ENCODE measurements at places on chromosomes 2 and 18.
A peak's percentile ranks its signal among the peaks of the same experiment; 100 is the strongest.

DNA sequence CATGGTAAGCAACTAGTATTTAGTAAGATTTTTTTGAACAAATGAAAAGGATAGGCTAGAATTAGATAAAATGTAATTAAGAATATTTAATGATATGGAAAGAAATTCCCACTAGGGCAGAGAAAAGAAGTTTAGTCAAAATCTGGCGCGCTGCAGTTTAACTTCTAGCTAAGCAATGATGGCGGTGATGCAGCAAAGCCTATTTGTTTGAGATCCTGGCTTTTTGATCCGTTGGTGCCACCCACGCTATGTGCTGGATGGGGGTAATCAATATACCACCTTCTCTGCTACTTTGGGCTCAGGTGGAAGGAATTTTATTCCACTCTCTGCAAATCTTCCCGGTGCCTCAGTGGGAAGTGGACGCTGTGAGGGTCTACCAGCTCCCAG lies 421 bp upstream of the FAM171B start:
- DNase-seq: no peak

- DNase-seq: no peak
These were observed 7.4 kb downstream of the MYL12B start for GRCh38 chr18:3269241-3269913.

DNA sequence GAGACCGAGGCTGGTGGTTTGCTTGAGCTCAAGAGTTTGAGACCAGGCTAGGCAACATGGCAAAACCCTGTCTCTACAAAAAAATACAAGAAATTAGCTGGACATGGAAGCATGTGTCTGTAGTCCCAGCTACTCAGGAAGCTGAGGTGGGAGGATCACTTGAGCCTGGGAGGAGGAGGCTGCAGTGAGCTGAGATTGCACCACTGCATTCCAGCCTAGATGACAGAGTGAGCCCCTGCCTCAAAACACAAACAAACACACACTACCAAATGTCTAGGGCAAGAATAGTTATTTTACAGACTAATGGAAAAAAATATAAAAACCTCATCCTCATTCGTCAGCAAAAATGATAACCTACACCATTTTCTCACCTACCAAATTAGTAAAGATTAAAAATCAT lies 15.3 kb downstream of the BUB1 start:
- DNase-seq: no peak

GRCh38 chr2:161134547-161135518 lies 25.4 kb upstream of the TANK start:
- DNase-seq: no peak

- DNase-seq: no peak
These were observed 999.1 kb downstream of the TSN start for GRCh38 chr2:122754561-122754960.

GRCh38 chr2:96950381-96951124 lies 35.8 kb downstream of the FAM178B start:
- no peak for DNase-seq

DNA sequence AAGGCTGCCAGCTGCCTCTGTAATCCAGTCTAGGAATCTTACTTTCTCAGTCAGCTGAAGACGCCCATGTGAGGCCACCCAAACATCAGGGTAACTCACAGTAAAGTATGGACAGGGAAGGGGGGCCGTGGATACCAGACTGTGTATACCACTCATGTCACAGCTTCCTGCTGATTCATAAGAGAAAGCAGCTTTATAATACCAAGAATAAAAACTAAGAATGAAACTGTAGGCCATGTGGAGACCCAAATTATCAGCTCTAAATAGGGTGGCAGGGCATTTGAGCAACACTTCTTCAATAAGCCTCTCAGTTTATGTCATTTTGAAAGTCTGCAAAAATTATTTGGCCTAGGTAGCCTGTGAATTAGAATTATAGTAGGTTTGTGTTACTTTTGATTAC lies 115.0 kb upstream of the CDCA7 start:
- DNase-seq: no peak

GRCh38 chr2:104786204-104786603 lies 67.7 kb upstream of the POU3F3 start:
- DNase-seq: no peak

DNA sequence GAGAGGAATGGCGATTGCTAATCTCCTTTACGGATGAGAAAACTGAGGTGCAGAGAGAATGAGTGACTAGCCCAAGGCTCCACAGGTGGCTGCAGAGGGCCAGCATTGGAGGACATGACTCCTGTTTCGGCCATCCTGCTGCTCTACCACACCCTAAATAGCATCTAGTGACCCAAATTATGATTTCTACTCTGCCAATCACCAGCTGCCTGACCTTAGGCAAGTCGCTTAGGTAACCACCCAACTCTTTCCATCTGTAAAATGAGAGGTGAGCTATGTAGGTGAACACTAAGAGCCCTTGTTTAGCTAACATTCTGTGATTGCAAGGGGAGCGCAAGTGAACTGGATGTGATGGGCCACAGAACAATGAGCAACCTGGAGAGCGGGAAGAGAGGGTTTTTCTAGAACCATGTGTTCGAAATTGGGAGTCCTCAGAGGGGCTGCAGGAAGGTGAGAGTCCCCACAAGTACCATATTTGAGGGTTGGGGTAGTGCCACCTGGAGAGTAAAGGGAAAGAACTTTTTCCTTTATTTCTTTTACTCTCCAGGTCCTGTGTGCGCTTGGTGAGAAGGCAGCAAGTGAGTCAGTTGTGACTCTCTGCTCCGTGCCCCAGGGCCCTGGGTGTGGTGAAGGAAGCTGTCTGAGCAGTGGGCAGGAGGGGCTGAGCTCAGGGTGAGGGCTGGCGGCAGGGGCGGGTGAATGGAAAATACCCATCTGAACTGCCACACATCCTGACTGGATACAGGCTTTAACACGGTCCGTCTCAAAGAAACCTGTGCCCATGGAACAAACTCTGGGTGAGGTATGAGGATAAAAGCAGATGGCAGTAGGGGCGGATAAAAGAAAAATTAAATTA lies 2.4 kb downstream of the CYP27C1 start:
- no peak for DNase-seq

DNA sequence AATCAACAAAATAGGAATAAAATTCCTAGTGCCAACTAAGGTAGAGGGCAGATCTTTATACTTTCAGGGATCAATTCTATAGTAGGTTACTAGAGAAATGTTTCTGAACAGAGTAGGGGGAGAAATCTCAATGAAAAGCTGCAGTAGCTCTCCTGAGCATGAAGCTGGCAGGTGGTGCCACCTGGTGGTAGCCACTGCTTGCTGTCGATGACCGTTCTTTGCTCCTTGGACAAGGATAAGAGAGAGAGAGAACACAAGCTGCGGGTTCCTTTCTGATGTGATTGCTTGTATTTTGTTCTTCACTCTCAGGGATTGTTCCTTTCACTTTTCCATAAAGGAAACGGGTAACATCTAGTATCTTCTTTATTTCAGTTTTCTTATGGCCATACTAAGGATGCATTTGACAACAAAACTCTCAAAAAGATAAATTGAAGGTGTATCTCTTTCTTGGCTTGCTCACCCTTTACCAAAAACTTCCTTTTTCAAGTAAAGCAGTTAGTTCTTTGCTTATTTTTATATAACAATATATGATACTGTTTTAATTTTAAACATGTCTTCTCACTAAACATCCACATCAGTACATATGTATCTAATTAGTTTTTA lies 18.6 kb upstream of the MRPL19 start:
- DNase-seq: no peak

- DNase-seq: no peak
These were observed 33.8 kb downstream of the GPC1 start for GRCh38 chr2:240469239-240469636.

DNA sequence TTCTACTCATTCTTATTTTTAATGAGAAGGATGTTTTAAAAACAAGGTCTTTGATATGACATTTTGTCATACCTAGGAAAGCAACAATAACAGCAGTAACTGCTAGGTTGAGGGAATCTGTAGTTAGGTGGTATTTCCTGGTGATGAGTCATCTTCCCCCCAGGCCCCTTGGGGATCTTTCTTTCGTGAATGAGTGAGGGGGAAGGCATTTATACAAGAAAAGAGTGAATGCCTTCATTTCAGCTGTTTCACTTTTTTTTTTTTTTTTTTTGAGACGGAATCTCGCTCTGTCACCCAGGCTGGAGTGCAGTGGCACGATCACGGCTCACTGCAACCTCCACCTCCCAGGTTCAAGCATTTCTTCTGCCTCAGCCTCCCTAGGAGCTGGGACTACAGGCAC lies 108.6 kb downstream of the MAP4K4 start:
- DNase-seq: no peak

DNA sequence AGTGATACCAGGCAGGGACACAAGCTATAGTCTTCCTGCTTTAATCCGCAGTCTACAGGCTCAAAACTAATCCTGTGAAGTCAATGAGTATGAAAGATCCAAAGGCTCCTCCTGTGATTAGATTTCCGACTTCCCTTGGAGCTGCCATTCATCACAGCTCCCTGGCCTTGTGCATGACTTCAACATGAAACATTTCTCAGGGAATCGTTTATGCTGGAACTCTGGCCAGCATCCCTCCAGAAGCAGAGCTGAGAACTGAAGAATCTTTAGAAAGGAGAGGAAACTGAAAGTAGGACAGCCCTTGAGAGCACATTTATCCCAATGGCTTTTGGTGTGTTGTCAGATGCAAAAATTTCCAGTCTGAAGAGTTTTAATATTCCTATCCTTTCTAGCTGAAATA lies 84.3 kb upstream of the SESTD1 start:
- no peak for DNase-seq

DNA sequence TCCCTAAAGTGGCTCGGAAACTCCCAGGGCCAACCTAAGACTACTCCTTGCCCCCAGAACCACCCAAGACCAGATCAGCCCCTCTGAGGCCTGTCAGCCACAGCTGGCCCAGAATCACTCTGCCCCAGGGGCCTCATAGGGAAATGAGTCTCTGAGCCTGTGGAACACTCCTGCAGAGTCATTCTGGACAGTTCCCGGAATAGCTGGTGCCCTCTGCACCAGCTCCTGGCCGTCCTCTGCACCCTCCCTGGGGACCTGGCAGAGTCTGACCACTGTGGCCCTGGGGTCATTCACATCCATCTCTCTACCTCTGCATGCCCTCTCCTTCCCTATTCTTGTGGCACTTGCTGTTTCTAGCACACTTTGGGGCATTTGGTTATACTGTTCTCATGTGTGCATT lies 14.6 kb upstream of the TMEM214 start:
- no peak for DNase-seq

DNA sequence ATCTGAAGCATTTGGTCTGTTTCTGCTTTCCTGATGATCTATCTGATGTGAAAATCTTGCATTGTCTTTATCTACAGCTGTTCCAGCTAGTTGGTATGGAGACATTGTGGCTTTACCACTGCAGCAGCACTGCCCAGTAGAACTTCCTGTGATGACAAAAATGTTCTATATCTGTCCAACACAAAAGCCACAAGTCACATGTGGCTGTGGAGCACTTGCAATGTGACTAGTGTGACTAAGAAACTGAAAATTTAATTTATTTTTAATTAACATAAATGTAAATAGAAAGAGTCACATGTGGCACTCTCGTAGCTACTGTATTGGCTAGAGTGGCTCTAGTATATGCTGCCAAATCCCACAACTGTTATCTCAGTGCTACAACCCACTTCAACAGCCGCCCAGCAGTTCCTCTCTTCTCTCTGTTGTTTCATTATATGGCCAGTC lies 425.7 kb downstream of the SETBP1 start:
- no peak for DNase-seq

DNA sequence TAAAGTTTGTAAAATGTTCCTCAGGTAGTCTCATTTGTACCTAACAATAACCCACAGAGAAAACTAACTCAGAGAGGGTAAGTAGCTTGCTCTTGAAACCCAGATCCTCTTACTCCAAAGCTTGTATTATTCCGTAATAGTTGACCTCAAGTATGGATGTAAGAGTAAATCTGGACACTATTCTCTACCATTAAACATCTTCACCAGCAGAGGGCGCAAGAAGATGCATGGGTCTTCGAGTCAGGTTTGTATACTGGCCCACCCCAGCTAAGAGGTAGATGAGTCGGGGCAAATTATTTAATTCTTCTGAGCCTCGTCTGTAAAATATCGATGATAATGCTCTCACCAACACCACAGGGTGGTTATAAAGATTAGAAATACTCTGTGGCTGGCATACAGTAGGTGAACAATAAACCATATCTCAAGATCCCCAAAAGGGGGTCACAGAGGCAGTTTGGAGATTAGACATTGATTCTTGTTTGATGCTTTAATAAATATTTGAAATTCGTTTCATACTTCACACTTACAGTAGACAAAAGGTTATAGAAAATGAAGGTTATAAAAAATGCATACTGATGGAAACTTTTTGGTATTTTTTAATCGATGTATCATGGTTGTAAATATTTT lies 3.5 kb upstream of the CABLES1 start:
- DNase-seq: peak; percentile 18

- DNase-seq: no peak
These were observed 195.0 kb downstream of the CYP26B1 start for GRCh38 chr2:71952572-71953188.

DNA sequence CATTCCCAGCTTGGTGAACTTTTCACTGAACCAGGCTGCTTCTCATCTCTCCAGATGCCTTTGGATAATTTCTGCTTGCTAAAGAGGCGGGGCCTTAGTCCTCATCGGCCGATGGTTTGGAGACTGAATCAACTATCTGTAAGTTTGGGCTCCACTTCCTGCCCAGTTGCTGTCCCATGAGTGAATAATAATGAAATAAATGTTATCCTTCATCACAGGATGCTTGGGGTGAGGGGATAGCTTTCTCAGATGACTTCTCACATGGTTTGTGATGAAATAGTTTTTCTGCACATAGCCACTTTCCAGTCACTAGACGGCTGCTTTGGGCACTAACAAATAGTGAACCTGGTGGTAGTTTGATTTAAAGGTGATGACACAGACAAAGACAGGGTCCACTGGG lies 376.6 kb upstream of the TRIB2 start:
- no peak for DNase-seq

DNA sequence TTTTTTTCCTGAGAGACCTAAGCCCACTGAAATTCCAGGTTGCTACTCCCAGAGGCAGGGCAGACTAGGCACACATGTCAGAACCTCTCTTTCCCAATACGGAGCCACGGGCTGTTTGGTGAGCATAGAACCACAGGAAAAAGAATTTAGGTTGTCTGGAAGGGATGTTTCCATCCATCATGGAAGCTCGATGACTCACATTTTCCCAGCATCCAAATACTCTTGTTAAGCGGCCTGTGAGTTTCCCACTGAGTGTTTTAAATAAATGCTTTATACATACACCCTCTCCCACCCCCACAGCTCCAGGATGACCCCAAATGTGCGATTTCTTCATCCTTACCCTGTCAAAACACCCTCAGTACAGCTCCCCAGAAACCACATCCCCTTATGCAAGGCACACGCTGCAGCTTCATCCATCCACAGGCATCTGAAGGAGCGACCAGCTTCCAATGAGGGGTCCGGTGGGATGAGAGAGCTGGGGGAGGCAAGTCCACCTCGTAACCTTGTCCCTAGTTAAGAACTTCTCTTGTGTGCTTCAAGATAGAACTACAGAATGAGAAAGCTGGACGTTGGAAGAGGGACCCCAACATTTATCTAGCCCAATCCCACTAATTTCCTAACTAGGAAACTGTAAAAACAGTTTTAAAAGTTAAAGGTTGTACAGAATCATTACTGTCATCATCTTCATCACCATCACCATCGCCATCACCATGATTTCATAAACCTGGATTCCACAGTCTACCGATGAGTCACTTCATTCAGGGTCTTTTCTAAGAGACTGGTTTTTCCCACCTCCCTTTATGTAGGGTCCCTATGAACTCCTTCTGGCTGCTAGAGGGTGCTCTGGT lies 63.5 kb upstream of the FZD7 start:
- no peak for DNase-seq

GRCh38 chr2:11224887-11225286 lies 69.6 kb downstream of the SLC66A3 start:
- no peak for DNase-seq

GRCh38 chr2:115122701-115123100 lies 680.3 kb downstream of the DPP10 start:
- DNase-seq: no peak

GRCh38 chr18:69064063-69064462 lies 266.2 kb downstream of the CCDC102B start:
- DNase-seq: no peak
